BJ (cell line): ENCODE measurements at places on chromosomes 12 and 14. TPM values are rescaled to one million over a fixed set of nuclear protein-coding genes. Genes with fewer than 3 reads are reported as not detected.

- no peak for DNase-seq
Observed at GRCh38 chr12:59401862-59402261, 194.0 kb upstream of the SLC16A7 start.

DNA sequence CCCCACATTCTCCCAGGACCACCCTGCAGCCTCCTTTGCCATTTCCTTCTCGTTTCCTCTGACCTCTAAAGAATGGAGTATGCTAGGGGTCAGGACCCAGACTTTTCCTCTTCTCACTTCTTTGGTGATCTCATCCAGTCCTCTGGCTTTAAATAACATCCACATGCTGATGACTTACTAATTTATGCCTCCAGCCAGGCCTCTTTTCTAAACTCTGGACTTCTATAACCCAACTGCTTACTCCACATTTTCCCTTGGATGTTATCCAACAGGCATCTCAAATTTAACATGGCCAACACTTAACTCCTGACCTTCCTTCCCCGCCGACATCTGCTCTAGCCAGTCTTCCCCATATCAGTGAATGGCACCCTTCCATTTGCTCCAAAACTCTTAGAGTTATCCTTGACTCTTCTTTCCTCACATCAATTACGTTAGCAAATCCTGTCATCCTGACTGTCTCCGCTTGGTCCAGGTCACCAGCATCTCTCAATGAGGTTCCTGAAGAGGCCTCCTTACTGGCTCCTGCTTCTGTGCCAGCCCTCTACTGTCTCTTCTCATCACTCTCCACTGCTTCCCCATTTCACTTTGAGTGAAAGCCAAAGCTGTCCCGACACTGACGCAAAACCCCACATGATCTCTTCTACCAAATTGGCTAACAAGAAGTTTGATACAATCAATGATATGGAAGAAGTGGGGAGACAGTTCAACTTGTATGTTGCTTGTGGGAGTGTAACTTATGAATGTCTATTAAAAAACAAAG, 42.7 kb downstream of the TMBIM6 start:
- DNase-seq: peak; percentile 63

GRCh38 chr14:60723907-60724618, at the start of gene SIX4:
Gene SIX4 (minus strand): TSS chr14:60724351. CDS start chr14:60724074, 277 bp downstream.
- peak; percentile 37 for DNase-seq

DNA sequence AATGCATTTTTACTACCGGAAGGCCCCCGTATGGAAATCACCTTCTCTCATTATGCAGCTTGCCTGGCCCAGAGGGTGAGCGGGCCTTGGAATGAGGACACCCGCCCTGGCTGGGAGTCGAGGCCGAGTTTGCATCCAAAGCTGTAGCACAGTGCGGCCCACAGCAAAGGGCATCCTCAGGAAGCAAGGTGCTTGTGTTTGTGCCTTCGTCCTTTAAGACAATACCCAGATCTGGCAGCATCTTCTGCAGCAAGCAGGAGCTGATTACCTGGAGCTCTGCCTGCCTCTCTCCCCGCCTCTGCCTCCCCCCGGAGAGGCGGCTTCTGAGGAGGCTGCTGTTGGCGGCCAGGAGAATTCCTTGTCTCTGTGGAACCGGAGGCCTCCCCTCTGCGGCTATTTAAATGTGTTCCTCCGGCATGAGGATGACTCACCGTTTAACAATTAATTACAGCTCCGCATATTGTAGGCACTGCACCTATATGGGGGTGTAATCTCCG, 145.3 kb downstream of the CACNA1C start:
- DNase-seq: peak; percentile 41

The KRT6A gene
- polyA plus RNA-seq: not detected in 2 replicates

DNA sequence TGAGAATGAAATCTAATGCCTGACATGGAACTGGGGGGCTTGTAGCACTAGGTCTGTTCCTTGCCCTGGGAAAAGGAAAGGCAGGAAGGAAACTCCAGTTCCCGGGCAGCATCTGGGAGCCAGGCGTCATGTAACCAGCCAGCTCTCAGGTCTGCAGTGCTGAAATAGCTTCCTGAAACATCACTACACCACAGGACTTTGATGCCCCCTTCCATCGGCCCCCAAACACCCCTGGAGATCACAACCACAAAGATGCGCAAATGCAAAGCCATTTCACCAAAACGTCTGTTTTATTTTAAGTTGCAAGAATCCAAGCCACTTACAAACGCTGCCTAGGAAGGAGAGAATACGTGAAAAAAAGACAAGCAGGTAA, 40.9 kb downstream of the KCTD10 start:
- no peak for DNase-seq

- DNase-seq: peak; percentile 62
Observed at GRCh38 chr14:68466491-68466977, 326.3 kb downstream of the ZFP36L1 start.

The RPS29 gene
- 3,639 and 4,331 TPM in 2 replicates for polyA plus RNA-seq

The PDZRN4 gene
- polyA plus RNA-seq: not detected in 2 replicates

The IL26 gene
- not detected in 2 replicates for polyA plus RNA-seq

The CLEC14A gene
- polyA plus RNA-seq: 0.12 and 0.23 TPM in 2 replicates

The IKZF4 gene
- 1.9 and 2.9 TPM in 2 replicates for polyA plus RNA-seq

The RASSF8 gene
- polyA plus RNA-seq: 34.8 and 35.8 TPM in 2 replicates

The SERPINA9 gene
- polyA plus RNA-seq: 0.09 and 0.12 TPM in 2 replicates

DNA sequence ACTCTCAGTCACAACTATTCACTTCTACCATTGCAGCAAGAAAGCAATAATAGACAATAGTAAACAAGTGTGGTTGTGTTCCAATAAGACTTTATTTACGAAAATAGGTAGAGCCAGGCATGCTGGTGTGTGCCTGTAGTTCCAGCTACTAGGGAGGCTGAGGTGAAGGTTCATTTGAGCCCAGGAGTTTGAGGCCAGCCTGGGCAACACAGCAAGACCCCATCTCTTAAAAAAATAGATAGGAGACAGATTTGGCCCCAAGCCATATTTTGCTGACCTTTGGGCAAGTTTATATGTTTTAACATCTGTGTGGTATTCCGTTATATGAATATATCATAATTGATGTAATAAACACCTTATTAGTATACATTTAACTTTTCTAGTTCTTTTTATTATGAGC, 14.1 kb downstream of the ACAD10 start:
- no peak for DNase-seq

The PLEKHD1 gene
- 0.01 TPM in 2 replicates for polyA plus RNA-seq

DNA sequence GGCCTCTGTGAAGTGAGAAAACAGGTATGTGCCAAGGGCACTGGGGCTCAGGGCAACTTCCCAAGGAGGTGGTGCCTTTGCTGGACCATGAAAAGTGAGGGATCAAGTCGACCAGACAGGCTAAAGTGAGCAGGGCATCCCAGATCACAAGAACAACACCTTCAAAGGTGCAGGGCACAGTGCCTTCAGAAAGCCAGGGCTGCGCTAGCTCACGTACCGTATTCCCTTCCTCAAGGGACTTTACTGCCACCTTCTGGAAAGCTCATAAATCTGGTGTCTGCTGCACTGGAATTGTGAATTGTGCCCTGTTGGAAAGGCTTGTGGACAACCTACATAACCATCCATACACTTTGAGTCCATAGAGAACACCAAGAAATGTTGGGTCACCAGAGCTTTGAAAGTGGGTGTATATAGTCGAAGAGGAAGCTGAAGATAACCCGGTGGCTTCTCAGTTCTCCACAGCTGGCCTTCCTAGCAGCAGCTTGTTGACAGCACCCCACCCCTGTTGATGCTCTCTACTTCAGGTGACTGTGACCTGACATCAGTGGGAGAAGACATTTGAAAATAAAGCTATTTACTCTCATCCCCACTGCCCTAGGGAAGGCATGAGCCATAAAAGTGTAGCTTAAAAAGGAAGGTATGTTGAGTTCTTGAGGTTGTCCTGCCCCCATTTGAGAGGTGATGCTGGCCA, 24.5 kb downstream of the FIGNL2 start:
- no peak for DNase-seq

GRCh38 chr14:101706509-101707067, 54.9 kb upstream of the PPP2R5C start:
- no peak for DNase-seq

DNA sequence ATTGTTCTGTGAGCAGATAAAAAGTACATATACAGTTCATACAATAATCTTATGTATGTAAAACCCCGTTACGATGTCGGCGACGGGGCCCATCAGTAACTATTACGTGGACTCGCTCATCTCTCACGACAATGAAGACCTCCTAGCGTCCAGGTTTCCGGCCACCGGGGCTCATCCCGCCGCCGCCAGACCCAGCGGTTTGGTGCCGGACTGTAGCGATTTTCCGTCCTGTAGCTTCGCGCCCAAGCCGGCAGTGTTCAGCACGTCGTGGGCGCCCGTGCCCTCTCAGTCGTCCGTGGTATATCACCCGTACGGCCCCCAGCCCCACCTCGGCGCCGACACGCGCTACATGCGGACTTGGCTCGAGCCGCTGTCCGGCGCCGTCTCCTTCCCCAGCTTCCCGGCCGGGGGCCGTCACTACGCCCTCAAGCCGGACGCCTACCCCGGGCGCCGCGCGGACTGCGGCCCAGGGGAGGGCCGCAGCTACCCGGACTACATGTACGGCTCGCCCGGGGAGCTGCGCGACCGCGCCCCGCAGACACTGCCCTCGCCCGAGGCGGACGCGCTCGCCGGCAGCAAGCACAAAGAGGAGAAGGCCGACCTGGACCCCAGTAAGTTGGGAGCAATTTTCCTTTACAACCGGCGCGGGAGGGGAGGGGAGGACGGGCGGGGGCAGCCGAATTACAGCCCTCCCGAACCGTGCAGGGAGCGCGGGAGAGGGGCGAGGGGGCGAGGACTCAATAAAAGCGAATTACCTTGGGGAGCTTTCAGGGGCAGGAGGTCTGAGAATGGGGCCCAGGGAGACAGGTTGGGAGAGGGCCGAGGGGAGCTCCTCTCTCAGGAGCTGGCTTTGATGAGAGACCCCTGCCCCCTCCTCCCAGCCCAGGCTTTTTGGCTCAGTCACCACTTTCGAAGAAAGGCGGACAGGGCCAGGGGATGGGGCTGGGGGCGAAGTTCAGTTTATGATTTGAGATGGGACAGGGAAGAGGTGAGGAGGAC, at the start of gene HOXC9:
Gene HOXC9, plus strand, starts transcription at position 46 of the 999 bp plus-strand sequence. Its CDS starts 28 bp downstream, at position 74.
- DNase-seq: no peak
